ENCODE measurements at places on chromosomes 13 and 19. TPM values are rescaled to one million over a fixed set of nuclear protein-coding genes. Genes with fewer than 3 reads are reported as not detected.

Gene DNAJC3
- total RNA-seq, result 9.5 TPM

Gene IGSF23
- 0.66 TPM for total RNA-seq

Gene RYR1
- total RNA-seq, result 6.6 TPM

Gene PRRG2
- 0.93 TPM for total RNA-seq

Gene TGFBR3L
- total RNA-seq, result 2.1 TPM

Gene KASH5
- not detected for total RNA-seq

Gene CCDC8
- not detected for total RNA-seq

Gene SWSAP1
- total RNA-seq, result 2.0 TPM

Gene PBX4
- total RNA-seq, result 2.9 TPM

Gene SSBP4
- 47.5 TPM for total RNA-seq

Gene ZNF554
- 0.75 TPM for total RNA-seq

Gene LENG8
- total RNA-seq, result 82.7 TPM

Gene PRODH2
- 0.57 TPM for total RNA-seq

Gene CPB2
- not detected for total RNA-seq

Gene ESD
- 94.5 TPM for total RNA-seq

Gene LILRA1
- not detected for total RNA-seq

Gene DACT3
- 0.22 TPM for total RNA-seq

Gene CPAMD8
- total RNA-seq, result 0.11 TPM

Gene FLT3LG
- 1.4 TPM for total RNA-seq

Gene CYP2S1
- 24.9 TPM for total RNA-seq

Gene LYPD3
- total RNA-seq, result 0.22 TPM

Gene RGS9BP
- 0.51 TPM for total RNA-seq

Gene DNASE2
- 30.6 TPM for total RNA-seq

Gene KL
- total RNA-seq, result 0.05 TPM

Gene SLITRK6
- 0.29 TPM for total RNA-seq

Gene TYROBP
- total RNA-seq, result not detected

Gene ZNF681
- total RNA-seq, result not detected

Gene KCNN4
- total RNA-seq, result 57.6 TPM

Gene NDUFA11
- 287 TPM for total RNA-seq

Gene CLEC17A
- not detected for total RNA-seq

Gene LHB
- total RNA-seq, result not detected

Gene TSHZ3
- 2.4 TPM for total RNA-seq

Gene LYPD5
- total RNA-seq, result 0.28 TPM

Gene DIAPH3
- 9.1 TPM for total RNA-seq

Gene RTBDN
- 0.44 TPM for total RNA-seq

Gene ZNF560
- not detected for total RNA-seq

Gene PRR20E
- not detected for total RNA-seq

Gene PRKCG
- 7.3 TPM for total RNA-seq

Gene ANGPTL4
- total RNA-seq, result 354 TPM

Gene RASIP1
- 0.54 TPM for total RNA-seq

Gene ZNF844
- not detected for total RNA-seq

Gene NFIX
- total RNA-seq, result 3.4 TPM

Gene LILRB2
- 0.06 TPM for total RNA-seq

Gene HIF3A
- total RNA-seq, result not detected

Gene EEF1AKMT1
- total RNA-seq, result 4.8 TPM

Gene CSNK1G2
- total RNA-seq, result 51.8 TPM

Gene ZSCAN5C
- total RNA-seq, result not detected

Gene ZNF486
- total RNA-seq, result not detected

All from A549 treated with GW870086 at 1 μM for 4 hours (cell line).